ENCODE measurements at places on chromosomes 4 and X. TPM values are rescaled to one million over a fixed set of nuclear protein-coding genes. Genes with fewer than 3 reads are reported as not detected.
A peak's percentile ranks its signal among the peaks of the same experiment; 100 is the strongest.

DNA sequence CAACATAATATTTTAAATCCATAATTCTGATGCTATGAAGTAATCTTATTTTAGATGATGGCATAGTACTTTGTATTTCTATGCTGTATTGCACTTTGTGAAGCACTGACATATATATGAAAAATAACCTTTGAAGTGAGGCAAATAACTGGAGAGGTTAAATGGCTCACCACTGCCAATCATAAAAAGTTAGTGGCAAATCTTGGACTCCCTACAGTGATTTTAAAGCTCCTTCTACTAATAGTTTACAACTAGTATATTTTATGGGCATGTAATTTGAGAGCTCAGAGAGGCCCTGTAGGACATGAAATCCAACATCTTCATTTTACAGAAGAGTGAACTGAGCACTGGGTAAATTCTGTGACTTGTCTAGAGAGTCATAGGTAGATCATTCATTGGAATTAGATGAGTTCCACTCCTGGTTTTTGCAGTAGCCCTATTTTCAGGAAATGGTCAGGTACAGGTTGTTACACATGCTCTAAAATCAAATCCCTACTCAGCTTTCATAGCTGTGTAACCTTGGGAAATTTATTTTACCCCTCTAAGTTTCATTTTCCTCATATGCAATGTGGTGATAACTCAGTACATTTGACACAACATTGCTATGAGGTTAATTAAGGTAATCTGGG, 804 bp upstream of the GC start:
- no peak for DNase-seq

GRCh38 chrX:153861733-153862310, 24.2 kb downstream of the L1CAM start:
- DNase-seq: no peak

DNA sequence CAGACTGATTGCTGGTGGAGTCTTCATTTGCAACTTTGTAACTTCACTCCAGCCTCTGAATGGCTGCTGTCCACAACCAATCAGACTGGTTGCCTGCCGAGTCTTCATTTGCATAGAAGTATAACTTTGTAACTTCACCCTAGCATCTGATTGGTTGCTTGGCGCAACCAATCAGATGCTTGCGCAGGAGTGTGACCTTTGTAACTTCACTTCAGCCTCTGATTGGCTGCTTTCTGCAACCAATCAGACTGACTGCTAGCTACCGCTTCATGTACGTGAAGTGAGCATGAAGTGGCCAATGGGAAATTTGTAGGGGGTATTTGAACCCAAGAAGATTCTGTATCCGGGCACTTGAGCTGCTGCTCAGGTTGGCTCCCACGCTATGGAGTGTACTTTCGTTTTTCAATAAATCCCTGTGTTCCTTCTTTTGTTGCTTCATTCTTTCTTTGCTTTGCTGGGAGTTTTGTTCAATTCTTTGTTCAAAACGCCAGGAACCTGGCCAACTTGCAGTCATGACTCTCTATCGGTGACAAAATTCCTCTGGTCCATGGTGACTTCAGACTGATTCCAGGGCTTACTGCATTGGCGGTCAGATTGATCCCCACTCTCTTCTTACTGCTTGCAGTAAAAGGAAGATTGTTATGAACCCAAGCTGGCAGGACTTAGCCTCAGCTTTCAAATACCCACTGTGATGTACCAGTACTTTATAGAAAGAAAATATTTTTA, 46.4 kb upstream of the FGG start:
- no peak for DNase-seq

DNA sequence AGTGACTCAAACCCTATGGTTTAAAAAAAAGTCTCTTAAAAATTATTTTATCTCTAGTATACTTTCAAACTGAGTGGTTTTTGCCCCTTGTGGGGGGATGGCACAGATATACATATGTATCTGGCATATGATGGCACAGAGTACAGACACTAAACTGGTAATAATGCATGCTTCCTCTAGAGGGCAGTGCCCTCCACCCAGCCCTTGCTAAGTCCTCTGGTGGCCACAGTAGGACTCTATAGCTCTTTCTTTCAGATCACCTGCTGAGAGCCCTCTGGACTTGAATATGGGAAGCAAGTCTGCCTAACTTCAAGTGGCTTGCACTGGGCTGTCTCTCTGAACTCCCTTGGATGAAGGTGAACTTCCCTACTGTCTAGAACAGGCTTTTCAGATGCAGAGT, 66.3 kb downstream of the TSPAN7 start:
- peak; percentile 16 for DNase-seq

DNA sequence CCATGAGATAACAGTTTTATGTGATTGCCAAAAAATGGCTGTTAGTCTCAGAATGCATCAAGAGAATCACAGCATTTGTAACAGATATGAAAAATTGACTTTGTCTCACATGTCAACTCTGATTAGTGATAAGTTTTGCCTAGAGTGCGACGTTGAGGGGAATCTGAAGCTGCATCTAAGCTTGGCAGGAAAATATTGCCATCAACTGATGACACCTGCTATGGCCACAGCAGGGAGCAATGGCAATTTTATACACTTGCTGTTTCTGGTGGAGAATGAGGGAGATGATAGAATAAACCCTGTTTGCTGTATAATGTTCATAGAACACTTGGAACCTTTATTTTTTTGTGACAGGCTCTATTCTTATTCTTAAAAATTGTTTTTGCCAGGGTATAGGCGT, 205.4 kb upstream of the GNPDA2 start:
- DNase-seq: no peak

GRCh38 chr4:73620115-73620792, at the start of gene RASSF6:
Gene RASSF6 (minus strand): TSS chr4:73620436. CDS start chr4:73611795, 8,641 bp downstream.
- peak; percentile 22 for DNase-seq

GRCh38 chr4:132530861-132531260, 618.2 kb upstream of the PCDH10 start:
- no peak for DNase-seq

- DNase-seq: no peak
Observed at GRCh38 chr4:181770971-181771370, 472.2 kb upstream of the TENM3 start.

DNA sequence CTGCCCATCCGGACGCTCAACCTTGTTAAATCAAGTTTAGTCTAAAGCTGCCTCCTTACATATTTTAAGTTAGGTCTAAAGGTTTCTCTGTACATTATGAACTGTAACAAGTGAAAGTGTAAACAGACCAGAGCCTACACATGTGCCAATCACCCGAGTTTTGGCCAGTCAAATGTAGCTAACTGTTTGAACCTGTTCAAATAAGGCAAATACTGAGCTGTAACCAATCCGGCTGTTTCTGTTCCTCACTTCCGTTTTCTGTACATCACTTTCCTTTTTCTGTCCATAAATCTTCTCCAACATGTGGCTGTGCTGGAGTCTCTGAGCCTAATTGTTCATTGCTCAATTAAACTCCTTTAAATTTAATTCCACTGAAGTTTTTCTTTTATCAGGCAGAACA, 113.3 kb upstream of the SHISA3 start:
- DNase-seq: no peak

GRCh38 chr4:57993944-57994343, 883.8 kb upstream of the IGFBP7 start:
- DNase-seq: no peak

- DNase-seq: no peak
Observed at GRCh38 chr4:105558277-105558676, 5.9 kb downstream of the ARHGEF38 start.

DNA sequence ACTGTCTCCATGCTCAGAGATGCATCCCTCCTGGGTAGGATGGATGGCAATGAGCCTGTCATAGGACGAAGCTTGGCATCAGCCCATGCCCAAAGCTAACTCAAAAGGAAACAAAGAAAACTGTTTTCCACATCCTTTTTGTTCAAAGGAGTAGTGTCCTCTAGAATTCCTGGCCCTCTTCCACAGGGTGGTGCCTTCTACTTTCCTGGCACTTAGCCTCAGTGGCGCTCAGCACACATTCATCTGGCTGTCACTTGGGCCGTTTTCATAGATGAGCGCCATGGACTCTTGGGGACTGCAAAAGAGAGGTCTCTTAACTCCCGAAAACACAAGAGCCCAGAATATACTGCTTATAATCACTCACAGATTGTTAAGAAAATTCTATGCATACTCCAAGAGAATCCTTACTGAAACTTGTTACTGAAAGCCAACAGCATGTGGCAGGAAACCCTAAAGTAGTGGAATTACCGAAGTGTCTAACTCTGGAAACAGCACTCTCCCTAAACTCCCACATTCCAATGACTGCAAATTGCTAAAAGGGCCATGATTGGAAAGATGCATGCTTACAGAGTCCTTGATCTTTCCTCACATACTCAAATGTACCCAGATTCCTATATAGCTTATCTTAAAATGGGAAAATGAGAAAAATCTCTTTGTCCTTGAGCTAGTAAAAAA, 110.0 kb downstream of the HS6ST2 start:
- DNase-seq: no peak

GRCh38 chrX:1763294-1763693, 148.4 kb downstream of the ASMT start:
- peak; percentile 10 for DNase-seq

GRCh38 chrX:21479695-21480270, 105.6 kb downstream of the CNKSR2 start:
- no peak for DNase-seq

GRCh38 chr4:89531932-89532640, 224.5 kb upstream of the GPRIN3 start:
- no peak for DNase-seq

- DNase-seq: no peak
Observed at GRCh38 chrX:13911586-13911985, 94.7 kb upstream of the GPM6B start.

- DNase-seq: no peak
Observed at GRCh38 chrX:15858051-15858450, 3.4 kb upstream of the AP1S2 start.

DNA sequence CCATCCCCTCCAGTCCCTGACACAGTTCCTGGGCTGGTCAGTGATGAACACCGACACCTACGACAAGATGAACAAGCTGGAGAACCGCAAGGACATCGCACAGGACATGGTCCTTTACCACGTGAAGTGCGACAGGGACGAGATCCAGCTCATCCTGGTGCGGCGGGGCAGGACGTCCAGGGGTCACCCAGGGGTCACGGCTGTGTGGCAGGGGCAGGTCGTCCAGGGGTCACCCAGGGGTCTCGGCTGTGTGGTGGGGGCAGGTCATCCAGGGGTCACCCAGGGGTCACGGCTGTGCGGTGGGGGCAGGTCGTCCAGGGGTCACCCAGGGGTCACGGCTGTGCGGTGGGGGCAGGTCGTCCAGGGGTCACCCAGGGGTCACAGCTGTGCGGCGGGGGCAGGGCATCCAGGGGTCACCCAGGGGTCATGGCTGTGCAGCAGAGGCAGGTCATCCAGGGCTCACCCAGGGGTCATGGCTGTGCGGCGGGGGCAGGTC, 16.7 kb downstream of the ATP5ME start:
- DNase-seq: no peak

DNA sequence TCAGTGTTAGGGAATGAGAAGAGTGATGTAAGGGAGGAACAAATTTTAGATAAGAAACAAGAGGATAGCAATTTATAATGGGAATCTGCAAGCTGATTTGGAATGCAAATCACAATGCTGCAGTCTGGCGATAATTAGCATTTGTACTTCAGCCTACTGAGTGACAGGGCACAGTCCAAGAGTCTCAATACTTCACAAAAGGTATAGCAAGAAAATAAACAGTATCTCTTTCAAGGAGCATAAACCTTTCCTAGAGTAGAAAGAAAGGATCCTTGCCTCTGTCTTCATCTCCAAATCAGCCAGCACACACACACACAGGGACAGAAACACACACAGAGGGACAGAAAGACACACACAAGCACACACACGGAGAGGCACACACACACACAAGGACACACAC, 1.1 kb upstream of the GPM6A start:
- DNase-seq: no peak

DNA sequence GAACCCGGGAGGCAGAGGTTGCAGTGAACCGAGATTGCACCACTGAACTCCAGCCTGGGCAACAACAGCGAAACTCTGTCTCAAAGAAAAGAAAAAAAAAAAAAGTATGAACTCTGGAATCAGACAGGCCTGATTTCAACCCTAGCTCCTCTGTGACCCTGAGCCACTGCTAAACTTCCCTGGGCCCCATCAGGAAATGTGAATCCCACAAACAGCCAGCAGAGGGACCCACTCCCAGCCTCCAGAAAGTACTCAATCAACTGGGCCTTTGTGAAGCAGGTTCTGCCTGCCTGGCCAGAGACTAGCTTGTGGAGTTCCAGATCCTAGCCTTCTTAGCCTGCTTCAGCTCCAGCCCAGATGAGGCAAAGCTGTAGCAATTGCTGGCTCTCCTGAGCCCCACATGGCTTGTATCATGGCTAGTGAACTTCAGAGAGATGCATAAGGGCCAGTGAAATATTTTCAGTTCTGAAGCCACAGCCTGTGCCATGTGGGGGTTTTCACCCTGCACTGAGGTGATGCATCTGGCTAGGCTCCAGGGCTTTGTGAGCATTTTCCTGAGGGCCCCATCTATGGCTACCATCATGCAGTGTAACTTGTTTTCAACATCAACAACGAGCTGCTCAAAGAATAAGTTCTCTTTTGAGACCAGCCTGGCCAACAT, 7.2 kb upstream of the IDS start:
- peak; percentile 70 for DNase-seq

DNA sequence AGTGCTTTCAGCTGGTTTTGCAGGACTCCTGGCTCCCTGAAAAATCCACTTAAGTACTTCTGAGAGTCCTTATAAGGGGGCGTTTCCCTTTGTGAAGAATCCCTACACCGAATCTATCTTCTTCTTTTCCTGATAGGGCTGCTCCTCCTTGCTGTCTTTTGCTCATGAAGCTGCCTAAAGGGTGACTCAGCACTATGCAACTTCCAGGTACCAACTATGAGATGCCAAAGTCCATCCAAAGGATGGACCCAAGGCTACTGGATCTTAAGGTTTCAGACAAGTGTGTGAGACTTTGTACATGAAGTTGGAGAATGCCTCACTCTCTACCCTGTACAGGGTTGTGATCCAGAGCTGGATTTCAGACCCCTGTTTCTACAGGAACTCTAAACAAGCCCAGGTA, 485.0 kb upstream of the FAT1 start:
- DNase-seq: no peak

- no peak for DNase-seq
Observed at GRCh38 chr4:16721613-16722291, 176.7 kb downstream of the LDB2 start.

GRCh38 chr4:98446499-98447375, 185.6 kb downstream of the RAP1GDS1 start:
- DNase-seq: peak; percentile 81

GRCh38 chr4:25843340-25844097, 19.3 kb downstream of the SEL1L3 start:
- peak; percentile 47 for DNase-seq

GRCh38 chrX:4570151-4570550, 856.7 kb upstream of the PRKX start:
- DNase-seq: no peak

- DNase-seq: no peak
Observed at GRCh38 chr4:54802336-54802735, 144.6 kb downstream of the KIT start.

Gene UCP1
- total RNA-seq: not detected

Gene IL2RG
- 289 TPM for total RNA-seq

Gene HERC5
- total RNA-seq: 34.0 TPM

Gene CT45A6
- total RNA-seq: not detected

Gene ARHGEF38
- total RNA-seq: not detected

Gene ZNF732
- total RNA-seq: not detected

Gene HOPX
- 126 TPM for total RNA-seq

Gene TMPRSS11F
- not detected for total RNA-seq

Gene WDFY3
- 1.7 TPM for total RNA-seq

Gene MAGEB6B
- total RNA-seq: not detected

Gene DUSP21
- not detected for total RNA-seq

Gene GRK4
- total RNA-seq: 3.0 TPM

Gene DCLK2
- not detected for total RNA-seq
